Activated CD4-positive, alpha-beta T cell treated with anti-CD3 and anti-CD28 coated beads for 48 hours (primary cell): ENCODE measurements at places on chromosomes 2 and 18.

DNA sequence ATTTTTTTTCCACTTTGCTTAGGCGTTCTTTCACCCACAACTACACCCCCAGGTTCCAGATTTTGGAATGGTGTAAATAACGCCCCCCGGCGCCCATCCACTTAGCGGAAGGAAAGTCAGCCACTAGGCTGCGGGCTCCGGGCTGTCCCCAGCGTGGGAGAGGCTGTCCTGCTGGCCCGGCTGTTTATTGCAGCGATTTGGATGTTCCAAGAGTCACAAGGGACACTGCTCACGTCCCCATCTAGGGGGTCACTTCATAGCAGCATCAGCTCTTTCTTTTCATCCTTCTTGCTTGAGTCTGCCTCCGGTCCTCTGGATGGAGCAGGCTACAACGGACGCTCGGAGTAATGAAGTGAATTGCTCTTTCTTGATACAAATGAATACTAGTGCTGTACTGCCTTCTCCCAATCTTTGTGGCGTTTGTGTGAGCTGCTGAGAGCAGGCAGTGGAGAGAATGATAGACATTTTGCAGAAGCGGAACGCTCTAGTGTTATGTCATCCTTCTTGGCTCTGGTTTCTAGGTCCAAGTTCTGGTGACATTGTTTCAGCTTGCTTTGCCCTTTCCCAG is 50.7 kb upstream of the PAIP2B start:
- peak; percentile 40 for DNase-seq

DNA sequence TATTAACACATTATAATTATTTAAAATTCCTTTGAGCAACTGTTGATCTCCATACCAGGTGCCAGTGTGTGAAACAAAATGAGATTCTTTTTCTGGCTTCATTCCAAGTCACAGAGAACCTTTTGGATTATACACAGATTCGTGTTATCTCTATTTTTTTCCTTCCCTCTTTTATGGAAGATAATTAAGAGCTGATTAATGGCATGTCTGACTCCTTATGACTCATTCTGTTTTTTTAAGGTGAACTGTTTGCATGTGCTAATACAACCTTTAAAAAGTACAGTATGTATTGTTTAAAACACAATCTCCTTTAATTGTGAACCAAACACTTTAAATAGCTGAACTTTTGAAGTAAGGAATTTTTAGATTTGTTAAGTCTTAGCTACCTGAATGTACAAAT is 39.3 kb downstream of the PELI1 start:
- no peak for DNase-seq

DNA sequence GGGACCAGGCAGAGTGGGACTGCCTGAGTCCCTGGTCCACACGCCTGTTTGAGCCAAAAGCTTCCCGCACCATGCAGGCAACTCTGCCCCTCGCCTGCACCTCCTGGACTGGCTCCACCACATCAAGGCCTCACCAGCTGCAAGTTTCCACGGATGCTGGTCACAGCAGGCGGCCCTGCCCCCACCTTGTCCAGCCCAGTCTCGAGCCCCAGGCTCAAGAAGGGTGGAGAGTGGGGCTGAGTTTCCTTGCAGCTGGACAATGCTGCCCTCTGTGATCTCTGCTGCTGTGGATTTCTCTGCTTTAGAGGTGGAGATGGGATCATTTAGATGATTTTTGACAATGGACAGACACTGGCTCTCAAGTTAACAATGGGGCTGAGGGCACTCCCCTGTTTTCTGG is 74.9 kb downstream of the MTCL1 start:
- no peak for DNase-seq

- DNase-seq: no peak
Observed at GRCh38 chr2:70420740-70421139, 118.9 kb upstream of the FAM136A start.

DNA sequence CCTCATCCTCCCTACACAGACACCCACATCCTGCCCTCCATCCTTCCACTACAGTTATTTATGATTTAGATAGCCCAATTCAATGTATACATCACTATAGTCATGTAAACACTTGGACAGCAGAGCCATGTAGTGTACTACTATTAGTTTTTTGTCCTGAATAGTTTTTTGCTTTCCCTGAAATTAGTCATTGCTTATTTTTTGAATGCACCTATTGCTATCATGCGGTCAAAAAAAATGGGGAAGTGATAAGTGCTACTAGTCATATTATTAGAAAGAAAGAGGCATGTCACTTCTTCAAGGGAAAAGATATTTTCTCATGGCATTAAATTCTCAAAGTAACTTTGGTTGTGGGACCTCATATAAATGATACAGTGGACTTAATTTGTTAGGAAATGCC is 6.8 kb upstream of the GREB1 start:
- no peak for DNase-seq

- DNase-seq: no peak
Observed at GRCh38 chr2:240655931-240656886, 26.5 kb downstream of the AQP12B start.

- no peak for DNase-seq
Observed at GRCh38 chr18:63099091-63099840, 220.3 kb downstream of the BCL2 start.

DNA sequence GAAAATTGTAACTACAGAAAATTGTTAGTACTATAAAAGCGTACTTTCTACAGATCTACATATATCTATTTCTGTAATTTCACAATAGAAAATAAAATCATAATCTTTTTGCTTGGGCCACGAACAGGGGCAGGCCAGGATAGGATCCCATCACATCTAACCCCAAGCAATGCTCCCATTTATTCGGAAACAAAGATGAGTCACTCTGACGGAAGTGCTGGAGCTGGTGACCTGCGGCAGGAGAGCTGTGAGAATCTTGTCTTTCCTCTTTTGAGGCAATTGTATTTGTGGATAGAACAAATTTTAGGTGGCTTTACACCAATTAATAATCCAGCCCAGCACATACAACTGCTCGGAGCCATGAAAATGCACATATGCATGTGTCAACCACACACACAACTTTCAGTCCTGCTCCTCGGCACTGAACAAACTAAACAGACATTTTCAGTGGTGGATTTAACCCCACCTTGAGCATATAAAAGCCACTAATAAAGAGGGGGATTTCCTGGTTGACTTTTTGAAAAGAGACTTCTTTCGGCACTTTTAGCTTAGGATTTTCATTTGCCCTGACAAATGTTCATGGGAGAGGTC is 22.3 kb upstream of the INSIG2 start:
- DNase-seq: no peak

- peak; percentile 70 for DNase-seq
Observed at GRCh38 chr2:36770542-36771287, 74.2 kb downstream of the VIT start.

- DNase-seq: no peak
Observed at GRCh38 chr2:219056176-219056895, 4.4 kb downstream of the IHH start.

DNA sequence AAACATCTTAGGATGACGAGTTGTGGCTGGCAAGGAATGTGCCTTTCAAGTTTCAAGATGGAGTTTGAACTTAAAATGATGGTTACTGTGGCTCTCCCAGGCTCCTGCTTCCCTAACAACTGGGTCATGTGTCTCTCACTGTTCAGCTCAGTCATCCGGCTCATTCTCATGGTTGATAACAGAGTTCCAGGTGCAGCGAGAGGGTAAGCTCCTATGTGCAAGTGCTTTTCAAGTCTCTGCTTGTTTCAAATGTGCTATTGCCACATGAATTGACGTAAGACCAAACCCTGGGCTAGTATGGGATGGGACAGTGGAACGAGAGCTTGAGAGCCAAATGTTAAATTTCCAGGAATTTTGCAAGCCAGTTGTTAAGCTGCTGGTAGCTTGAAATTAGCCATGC is 19.5 kb upstream of the PUM2 start:
- no peak for DNase-seq

- no peak for DNase-seq
Observed at GRCh38 chr2:134360745-134361487, 107.0 kb downstream of the MGAT5 start.

GRCh38 chr18:12773369-12773768 is 70.5 kb downstream of the PSMG2 start:
- no peak for DNase-seq

- peak; percentile 20 for DNase-seq
Observed at GRCh38 chr2:2648094-2648493, 317.0 kb upstream of the MYT1L start.

- DNase-seq: no peak
Observed at GRCh38 chr2:216495656-216496055, 3.0 kb upstream of the RPL37A start.

GRCh38 chr18:26088487-26088886 is 1.9 kb downstream of the SS18 start:
- DNase-seq: no peak

DNA sequence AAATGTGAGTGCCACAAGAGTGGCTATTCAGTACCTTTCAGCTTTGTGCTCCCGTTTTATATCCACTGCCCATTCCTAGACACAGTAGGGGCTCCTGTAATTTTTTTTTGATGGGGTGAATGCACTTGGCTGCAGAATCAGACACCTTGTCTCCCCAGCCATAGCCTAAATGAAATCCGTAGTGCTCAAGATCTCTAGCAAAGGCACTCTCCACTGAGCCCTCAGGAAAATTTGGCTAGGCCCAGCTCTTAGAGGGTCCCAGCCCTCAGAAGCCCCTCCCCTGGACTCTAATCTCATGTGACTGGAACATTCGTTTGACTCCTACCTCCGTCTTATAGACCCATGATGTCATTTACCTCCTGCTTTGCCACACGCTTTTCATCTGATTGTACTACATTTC is 323.9 kb downstream of the SMAD2 start:
- DNase-seq: no peak

DNA sequence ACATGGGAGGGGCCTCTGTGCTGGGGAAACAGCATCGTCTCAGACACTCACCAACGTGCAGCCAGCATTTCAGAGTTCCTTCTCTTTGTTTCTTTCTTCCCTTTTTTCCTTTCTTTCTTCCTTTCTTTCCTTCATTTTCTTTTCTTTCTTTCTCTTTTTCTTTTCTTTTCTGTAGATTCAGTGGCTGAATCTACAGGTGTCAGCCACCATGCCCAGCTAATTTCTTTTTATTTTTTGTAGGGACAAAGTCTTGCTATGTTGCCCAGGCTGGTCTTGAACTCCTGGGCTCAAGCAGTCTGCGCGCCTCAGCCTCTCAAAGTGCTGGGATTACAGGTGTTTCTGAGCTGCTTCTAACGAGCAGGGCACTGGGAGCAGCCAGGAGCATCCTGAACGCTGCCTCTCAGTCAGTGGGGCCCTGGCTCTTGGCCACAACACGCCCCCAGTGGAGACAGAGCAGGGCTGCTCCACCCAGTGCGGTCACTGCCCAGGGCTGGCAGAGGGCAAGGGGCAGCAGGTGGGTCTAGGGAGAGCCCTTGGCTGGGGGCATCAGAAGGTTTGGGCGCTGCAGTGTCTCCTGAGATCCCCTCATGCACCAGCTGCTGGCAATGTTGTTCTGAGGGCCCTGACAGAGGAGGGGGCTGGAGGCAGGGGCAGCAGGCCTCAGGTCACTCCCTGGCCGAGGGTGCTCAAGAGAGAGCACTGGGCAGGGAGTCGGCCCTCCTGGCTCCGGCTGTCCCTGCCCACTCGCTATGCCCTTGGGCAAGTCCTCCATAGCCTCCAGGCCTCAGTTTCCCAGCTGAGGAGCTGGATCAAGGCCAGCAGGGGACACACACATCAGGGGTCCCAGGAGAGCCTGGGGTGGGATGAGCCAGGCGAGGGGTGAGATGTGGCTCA is 4.7 kb upstream of the KLHL30 start:
- no peak for DNase-seq

- no peak for DNase-seq
Observed at GRCh38 chr2:18833941-18834340, 244.6 kb upstream of the NT5C1B start.

- DNase-seq: no peak
Observed at GRCh38 chr2:141957321-141957720, 173.5 kb downstream of the LRP1B start.

GRCh38 chr18:47863041-47863440 is 67.4 kb downstream of the SMAD2 start:
- no peak for DNase-seq

- no peak for DNase-seq
Observed at GRCh38 chr2:13686262-13686661, 946.3 kb upstream of the LRATD1 start.

DNA sequence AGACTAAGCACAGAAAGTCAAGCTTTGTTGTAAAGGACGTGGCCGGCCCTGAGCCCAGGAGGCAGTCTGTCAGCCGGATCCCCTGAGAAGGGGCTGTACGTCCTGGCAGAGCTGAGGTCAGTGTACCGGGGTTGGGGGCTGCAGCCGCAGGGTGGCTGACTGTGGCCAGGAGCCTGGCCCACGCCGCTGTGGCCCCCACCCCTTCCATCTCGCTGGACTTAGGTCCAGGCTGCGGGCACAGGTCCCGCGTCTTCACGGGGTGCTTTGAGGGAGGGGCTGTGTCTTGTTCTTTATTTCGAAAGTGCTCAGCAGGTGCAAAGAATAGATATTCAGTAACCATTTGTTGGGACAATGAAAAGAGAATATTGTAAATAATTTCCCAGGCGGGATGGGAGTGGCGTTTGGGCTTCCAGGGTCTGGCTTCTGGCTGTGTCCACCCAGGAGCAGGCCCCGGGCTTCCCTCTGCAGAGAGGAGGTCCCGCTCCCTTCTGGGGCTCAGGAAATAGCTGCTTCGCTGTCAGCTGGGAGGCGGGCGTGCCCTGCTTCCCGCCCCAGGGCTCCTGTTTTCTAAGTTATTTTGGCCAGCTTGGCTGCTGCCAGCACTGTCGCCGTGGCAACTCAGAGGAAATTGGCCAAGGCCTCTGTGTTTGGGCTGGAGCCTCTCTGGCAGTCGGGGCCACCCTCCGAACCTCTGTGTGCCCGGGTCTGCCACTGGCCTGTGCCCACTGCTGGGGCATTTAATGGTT is 7.4 kb downstream of the NFATC1 start:
- DNase-seq: peak; percentile 24

- no peak for DNase-seq
Observed at GRCh38 chr18:3902676-3903075, 452.7 kb downstream of the TGIF1 start.

DNA sequence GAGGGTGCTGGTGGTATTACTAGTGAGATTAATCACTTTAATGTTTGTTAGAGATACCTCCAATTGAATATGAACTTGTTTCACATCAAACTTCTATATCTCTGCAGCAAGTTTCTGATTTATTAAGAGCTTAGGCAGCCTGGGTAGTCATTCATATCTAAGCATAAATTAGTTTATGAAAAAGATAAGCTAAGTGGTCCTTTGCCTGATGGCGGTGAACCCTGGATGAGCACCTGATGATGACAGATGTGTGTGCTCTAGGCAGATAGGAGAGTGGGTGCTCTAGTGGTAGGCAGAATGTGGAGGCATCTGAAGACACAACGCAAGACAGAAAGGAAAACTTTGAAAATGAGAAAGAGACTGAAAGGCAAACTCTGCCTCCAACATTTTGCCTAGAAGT is 5.0 kb downstream of the FKBP7 start:
- no peak for DNase-seq

DNA sequence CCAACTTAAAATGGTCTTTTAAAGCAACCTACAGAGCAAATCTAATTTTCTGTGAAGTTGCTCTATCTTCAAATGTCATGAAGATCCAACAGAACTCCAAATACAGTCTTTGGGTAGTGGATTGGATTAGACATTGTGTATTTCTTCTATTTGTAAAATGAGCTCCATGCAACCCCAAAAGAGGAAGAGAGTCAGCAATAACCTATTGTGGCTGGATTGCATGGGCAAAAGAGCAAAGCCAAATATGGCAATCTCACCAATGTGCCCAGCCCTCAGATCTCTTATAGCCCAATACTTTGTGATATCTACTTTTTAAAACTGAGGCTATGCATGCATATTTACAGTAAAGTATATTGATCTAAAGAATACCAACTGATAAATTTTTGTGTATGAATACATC is 146.3 kb downstream of the TXNL1 start:
- DNase-seq: no peak

- no peak for DNase-seq
Observed at GRCh38 chr18:29313312-29313711, 1136.4 kb upstream of the CDH2 start.

- DNase-seq: no peak
Observed at GRCh38 chr2:109395494-109396201, 218.1 kb downstream of the SEPTIN10 start.
